ENCODE measurements at places on chromosomes 5 and 9.
A peak's percentile ranks its signal among the peaks of the same experiment; 100 is the strongest.

DNA sequence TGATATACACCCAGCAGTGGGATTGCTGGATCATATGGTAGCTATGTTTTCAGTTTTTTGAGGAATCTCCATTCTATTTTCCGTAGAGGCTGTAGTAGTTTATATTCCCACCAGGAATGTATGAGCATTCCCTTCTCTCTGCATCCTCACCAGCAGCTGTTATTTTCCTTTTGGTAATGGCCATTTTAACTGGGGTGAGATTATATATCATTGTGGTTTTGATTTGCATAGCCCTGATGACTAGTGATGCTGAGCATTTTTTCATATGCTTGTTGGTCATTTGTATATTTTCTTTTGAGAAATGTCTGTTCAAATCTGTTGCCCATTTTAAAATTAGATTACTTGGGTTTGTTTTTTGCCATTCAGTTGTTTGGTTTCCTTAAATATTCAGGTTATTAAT, 11.2 kb upstream of the PPIC start:
- no peak for DNase-seq

DNA sequence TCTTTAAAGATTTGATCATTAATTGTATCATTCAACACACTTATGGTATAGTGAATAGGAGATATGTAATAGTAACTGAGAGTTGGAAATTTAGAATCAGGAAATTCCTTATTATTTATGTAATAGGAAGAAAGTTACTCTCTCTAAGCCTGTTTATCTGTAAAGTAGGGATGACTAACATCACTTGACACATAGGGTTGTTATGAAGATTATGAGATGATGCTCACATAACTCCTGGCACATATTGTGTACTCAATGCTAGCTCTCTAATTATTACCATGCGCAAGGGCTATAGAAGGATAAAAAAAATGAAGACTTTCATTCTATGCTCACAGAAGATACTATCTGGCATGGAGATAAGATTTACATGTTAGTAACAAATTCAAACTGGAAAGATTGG, 149.9 kb downstream of the ISOC1 start:
- DNase-seq: peak; percentile 49

DNA sequence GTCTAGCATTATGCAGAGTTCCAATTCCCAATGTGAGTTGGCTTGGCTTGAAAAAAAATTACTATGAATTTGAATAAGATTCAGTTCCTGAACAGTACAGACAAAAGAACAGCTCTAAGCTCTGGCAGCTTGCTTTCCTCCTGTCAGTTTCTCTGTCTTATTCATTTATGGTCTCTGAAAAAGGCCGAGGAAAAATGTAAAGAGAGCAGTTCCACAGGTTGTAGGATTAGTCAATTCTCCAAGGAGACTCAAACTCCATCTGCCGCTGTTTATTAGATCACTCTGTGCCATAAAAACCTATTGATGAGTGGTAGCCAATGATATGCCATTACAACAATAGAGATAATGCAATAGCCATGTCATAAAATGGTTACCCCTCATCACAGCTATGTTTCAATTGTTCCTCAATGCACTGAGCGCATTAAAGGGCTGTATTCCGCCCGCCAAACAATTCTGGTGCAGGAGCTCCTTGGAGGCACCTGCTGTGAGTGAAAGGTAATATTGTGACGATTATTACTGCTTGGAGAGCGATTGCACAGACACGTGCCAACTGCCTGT, 188.2 kb downstream of the ARRDC3 start:
- no peak for DNase-seq

- no peak for DNase-seq
These were observed 532.4 kb downstream of the CCDC171 start for GRCh38 chr9:16085167-16085726.

GRCh38 chr9:5455181-5455580, 4.8 kb downstream of the CD274 start:
- DNase-seq: no peak

DNA sequence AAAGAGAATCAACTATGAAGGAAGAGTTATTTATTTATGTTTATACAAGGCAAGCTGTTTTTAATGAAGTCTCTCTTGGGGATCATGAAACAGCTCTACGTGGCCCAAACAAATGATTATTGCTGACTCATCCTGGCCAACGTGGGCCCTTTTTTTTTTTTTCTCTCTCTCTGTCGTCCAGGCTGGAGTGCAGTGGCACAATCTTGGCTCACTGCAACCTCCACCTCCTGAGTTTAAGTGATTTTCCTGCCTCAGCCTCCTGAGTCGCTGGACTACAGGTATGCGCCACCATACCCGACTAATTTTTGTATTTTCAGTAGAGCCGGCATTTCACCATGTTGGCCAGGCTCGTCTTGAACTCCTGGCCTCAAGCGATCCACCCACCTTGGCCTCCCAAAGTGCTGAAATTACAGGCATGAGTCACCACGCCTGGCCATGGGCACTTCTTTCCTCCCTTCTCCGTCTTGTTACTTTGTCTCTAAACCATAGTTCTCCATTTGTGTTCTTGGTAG, 98.3 kb downstream of the BASP1 start:
- DNase-seq: no peak

- no peak for DNase-seq
These were observed 9.4 kb downstream of the PRELID2 start for GRCh38 chr5:145825751-145826180.

- DNase-seq: no peak
These were observed 89.0 kb downstream of the PLPP1 start for GRCh38 chr5:55445791-55446190.

- peak; percentile 98 for DNase-seq
These were observed 53.7 kb downstream of the LHFPL2 start for GRCh38 chr5:78594610-78595457.

DNA sequence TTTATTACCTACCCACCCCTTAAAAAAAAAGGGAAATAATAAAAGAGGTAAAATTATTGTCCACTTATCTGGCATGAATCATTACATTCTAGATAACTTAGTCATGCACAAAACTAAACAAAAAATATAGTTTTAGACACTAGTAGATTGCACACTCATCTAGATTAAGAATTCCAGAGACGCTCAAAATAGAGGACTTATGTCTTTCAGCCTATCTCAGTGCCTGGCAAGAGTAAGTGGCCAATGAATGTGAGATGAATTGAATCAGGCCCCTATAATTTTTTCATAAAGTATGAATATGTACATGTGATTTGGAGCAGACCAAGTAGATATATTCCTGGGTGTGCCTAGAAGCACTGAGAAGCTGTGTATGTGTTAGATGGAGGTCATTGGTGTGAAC, 2.0 kb upstream of the RXFP3 start:
- no peak for DNase-seq

DNA sequence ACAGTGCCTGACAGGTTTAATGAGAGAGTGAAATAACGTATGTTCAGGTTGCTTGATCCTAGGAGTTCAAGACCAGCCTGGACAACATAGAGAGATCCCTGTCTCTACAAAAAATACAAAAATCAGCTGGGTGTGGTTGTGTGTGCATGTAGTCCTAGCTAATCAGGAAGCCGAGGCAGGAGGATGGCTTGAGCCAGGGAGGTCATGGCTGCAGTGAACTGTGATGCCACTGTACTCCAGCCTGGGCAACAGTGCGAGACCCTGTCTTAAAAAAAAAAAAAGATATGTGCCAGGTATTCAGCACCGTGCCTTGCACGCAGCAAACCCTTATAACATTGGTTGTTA, 38.8 kb upstream of the SPRY4 start:
- DNase-seq: no peak

GRCh38 chr9:115540091-115540490, 422.1 kb upstream of the TNC start:
- no peak for DNase-seq

GRCh38 chr5:97529354-97529985, 346.4 kb upstream of the RIOK2 start:
- DNase-seq: no peak

GRCh38 chr5:63025679-63026078, 447.1 kb downstream of the LRRC70 start:
- DNase-seq: no peak

- DNase-seq: no peak
These were observed 384.1 kb downstream of the DMRT2 start for GRCh38 chr9:1434052-1434767.

DNA sequence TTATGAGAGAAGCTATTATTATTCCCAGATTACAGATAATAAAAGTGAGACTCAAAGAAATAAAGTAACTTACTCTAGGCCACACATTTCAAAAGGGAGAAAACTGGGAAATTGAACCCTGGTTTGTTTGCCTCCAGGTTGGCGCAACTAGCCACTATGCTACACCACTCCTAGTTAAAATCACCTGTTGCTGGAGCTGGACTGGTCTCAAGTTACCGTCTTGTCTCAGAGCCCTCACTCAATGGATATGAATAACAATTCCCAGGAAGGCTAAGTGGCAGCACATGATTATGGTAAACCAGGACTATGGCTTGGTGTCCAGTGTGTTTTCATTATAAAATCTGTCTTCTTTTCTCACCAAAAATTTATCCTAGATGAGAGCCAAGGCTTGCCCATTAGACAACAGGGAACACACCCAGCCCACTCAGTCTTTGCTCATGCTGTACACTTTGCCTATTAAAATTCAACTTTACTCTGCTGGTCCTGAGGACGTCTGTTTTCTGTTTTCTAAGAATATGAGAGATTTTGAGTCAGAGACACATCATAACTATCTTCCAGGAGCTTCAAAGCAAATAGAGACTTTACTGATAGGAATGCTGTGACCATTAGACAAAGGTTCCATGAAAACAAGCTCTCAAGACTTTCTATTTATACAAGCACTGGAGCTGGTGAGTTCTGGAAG, 58.1 kb downstream of the ADRB2 start:
- DNase-seq: no peak

- no peak for DNase-seq
These were observed 288.0 kb downstream of the ELAVL2 start for GRCh38 chr9:23538067-23538402.

GRCh38 chr9:92360083-92360482, 34.3 kb downstream of the CENPP start:
- DNase-seq: no peak

GRCh38 chr9:99808454-99808853, 13.2 kb upstream of the NR4A3 start:
- no peak for DNase-seq

DNA sequence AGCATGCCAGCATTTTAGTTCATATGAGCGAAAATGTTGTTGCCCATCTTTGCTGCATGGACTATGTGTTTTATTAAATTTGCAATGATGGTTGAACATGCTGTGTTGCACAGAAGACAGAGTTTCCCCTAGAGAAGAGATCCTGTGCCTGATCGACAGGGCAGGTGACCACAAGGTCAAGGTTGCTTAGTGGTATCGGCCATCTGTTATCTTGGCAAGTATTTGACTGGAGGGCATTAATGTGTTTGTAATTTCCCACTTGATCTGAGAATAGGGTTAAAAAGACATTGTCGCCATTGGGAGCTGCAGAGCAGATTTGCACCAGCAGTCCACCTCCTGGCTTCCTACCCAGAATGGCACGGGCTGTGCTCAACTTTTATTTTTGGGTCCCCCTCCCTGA, 1523.6 kb upstream of the WWC1 start:
- no peak for DNase-seq

DNA sequence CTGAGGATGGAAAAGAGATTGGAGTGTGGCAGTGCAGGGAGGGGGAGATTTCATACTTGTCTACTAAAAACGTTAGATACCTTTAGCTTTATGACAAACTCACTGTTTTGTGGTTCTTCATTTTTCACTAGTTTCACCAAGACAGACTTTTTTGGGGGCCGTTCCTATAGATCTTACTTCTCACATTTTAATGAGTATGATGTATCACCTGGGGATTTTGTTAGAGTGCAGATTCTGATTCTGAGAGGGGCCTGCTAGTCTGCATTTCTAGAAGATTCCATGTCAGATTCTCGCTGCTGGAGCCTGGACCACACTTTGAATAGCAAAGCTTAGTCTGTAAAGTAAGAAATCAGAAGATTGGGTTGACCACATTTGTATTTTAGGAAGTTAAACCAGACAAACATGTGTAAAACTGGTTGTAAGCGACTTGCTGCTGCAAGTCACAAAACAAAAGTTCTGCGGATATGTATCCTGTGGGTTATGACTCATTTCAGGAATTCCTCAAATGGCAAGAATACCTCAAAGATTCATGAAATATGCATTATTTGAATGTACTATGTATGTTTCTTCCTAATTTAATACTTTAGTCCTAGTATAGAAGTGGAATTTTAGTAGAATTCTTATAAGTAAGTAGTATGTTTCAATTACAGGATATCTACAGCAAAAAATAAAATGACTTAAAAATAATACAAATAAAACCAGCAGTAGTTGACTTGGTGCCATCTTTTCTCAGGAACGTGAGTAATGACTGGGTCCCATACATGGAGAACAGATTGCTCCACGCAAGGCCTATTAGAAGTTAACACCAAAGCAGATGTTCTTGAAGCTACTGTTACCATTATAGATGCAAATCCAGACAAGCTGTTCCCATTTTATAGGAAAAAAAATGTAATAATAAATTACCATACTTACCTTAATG, 27.8 kb downstream of the NFIL3 start:
- peak; percentile 88 for DNase-seq

DNA sequence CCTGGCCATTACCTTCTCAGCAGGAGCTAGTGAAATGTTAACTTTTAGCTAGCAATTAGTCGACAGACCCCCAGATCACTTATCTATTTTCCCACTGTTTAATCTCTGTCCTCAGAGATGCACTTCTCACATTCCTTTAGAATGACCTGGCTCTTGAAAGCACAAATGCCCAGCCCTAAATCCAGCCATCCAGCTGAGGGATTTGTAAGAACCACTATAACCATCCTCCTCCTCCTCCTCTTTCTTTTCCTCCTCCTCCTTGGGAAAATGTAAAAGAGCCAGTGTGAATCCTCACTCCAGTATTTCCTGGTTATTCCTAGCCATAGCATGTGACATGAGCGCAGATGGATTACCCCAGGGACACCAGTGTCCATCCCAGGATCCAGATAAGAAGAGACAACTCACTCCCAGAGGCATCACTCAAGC, 124.3 kb downstream of the ENC1 start:
- no peak for DNase-seq

DNA sequence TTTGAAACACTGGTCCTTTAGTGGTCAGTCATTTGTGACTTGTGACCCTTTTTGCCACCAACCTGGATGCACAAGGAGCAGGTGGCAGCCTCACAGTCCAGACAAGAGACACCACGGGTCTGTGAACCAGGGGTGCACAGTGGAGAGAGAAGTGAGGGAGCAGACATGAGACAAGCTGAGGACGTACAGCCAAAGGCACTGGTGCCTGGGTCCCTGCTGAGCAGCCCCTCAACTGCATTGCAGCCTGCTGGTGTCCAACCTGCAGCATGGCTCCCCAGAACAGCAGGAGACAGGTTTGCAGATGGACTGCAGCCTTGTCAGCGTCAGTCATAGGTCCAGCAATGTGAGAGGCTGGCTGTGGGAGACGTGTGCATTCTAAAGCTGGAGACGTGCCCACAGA, 124.2 kb upstream of the FSTL4 start:
- DNase-seq: no peak

DNA sequence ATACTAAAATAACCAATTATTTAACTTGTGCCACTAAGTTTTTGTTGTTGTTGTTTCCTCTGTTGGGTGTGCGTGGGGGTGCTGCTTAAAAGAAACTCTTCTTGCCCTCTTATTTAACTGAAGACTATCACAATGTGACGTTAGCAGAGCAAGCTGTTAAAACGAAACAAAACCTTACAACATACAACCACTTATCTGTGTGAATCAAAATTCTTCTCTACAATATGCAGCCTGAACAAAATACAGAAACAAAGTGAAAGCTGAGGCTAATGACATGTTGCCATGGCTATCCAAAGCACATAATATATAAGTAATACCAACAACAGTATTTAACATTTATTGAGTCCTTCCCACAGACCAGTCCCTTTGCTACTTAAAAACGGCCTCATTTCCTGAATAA, 291.0 kb downstream of the FBXL17 start:
- no peak for DNase-seq

- no peak for DNase-seq
These were observed 11.3 kb upstream of the DIPK1B start for GRCh38 chr9:136700959-136701667.

- no peak for DNase-seq
These were observed 3.6 kb upstream of the OTULINL start for GRCh38 chr5:14577971-14578370.

All from AG04449 (cell line).